H9 (cell line): ENCODE measurements at places on chromosomes 1 and 21. TPM values are rescaled to one million over a fixed set of nuclear protein-coding genes. Genes with fewer than 3 reads are reported as not detected.

DNA sequence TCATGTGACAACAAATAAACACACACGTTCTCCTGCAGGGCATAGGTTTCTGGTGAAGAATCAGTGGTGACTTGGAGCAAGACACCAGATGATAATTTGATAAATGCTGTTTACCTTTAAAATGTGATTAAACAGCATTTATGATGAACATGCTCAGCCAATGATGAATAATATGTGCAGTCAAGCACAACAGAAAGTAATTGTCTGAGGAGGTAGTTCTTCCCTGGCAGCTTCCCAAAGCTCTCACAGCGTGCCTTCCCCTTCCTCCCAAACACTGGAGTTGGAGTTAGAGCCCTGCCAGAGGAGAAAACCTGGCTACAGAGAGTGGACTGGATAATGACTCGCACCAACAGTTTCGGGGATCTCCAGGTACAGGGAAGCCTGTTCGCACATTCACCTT is 463.5 kb downstream of the SMYD3 start:
- DNase-seq = no peak

DNA sequence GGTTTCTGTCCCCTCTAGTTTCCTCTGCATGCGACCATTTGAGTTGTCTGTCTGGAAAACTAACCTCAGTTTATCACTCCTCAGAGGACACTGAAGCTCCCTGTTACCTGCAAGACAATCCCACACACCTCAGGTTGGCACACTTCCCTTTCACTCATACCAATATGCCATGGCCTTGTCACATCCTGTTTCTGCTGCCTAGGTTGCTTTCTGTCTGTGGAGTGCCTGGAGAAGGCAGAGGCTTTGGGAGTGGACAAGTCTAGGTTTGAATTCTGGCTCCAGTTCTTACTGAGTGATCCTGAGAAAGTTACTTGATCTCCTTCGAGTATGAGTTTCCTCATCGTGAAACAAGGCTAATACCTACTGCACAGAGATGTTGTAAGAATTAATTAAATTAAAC is 171.5 kb upstream of the CACYBP start:
- DNase-seq = no peak

The SPRR2F gene
- total RNA-seq = not detected in 2 replicates

DNA sequence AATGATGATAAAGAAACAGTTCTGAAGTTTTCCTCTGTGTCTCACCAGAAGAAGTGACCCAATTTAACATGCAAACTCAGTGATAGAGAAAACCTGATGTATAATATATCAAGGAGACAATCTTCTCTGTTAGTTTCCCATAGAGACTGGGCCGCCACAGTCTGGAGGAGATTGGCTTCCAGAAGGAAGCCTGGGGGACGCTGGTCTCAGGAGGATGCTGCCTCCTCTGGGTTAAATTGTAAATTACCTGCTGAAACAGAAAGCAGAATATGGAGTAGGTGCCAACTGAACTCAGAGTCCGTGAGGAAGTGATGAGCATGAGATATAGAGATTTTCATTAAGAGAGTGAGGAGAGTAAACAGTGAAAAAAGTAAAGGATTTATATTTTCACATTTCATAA is 15.8 kb downstream of the OR14I1 start:
- DNase-seq = no peak

DNA sequence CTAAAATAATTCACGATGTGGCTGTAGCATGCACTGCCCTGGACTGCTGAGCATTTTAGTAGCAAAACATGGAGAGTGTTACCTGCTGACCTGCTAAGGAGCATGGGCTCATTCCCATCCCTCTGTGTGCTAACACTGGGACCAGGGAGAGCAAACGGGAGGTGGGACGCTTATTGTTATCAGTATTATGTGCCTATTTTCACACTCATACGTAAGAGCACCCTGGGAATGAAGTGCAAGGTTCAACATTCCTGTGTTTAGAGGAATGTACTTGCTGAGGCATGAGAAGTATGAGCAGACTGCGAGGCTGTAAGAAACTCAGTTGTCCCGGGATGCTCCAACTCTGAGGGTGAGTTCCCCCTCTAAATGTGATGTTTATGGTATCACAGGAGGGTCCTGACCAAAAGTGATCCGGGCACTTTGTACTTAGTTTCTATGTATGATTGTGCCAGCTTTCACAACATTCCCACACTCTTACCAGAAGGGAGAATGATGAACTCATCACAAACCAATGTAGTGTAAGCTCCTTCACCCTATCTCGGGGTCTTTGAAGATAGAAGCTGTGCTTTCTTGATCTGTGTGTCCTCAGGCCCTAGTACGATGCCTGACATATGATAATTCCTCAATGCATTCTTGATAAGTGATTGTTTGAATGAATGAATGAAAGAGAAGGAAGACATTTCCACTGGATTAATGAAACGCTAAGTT is 164.8 kb downstream of the KCNJ6 start:
- no peak for DNase-seq

DNA sequence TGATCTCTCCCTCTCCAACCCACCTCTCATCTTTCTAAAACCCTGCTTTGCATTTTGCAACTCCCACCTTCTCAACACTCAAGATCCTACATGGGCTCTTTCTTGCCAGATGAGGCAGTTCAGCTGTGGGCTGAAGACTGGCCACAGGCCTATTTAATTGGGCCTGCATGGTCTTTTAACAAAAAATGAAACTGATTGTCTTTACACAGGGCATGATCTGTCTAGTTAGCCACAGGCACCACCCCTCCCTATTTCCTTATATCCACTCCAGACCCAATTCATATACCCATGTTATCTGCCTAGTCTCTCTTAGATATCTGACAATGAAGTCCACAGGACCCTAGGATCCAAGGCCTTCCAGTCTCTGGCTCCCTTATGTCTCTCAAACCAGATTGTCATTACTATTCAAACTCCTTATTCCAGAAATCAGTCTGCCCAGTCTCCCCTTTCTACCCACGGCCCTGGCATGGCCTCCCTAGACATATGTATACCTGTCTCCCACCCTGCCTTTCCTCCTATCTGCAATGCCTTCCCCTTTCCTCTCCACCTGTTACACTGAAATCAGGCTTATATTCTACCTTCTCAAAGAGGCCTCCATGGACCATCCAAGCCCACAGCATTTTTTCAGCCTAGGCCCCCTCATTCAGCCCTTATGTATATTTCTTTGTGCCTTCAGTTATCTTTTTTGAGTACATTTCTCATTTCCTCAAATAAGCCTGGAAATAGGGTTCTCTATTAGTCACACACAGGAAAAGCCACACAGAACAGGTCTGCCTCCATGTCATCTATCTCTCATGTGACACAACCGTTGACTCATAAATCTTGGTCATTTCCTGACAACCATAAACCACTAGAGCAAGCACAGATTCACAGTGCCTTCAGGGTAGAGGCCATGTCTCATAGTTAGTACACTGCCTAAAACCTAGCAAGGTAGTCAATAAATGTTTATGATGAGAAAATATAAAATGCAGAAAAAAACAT is 39.0 kb downstream of the LPAR3 start:
- no peak for DNase-seq

- no peak for DNase-seq
These were observed 10.5 kb upstream of the SPRR4 start for GRCh38 chr1:152959801-152960451.

- no peak for DNase-seq
These were observed 9.7 kb downstream of the SMYD3 start for GRCh38 chr1:246497331-246497915.

DNA sequence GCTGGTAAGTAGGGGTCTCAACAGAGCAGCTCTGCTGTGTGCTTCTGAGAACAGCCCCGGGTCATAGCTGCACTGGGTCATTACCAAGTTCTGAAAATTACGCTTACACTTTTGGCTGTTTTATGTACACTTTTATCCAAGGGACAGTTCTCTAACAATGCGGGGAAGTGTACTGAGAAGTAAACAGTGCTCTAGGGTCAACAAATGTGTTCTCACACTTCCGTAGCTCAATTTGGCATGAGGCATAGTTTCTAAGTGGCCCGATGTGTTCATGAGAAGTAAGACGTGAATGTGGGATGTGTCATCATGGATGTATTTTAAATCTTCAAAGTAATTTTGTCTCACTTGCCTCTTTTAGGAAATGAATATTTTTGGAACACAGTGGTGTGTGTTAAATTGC is 10.9 kb upstream of the VAMP3 start:
- DNase-seq = no peak

The PARK7 gene
- total RNA-seq = 370 and 379 TPM in 2 replicates

GRCh38 chr1:67100833-67101232 is 33.9 kb downstream of the C1orf141 start:
- no peak for DNase-seq

- peak; percentile 71 for DNase-seq
These were observed 44.8 kb upstream of the TADA1 start for GRCh38 chr1:166920561-166921475.
